NCI-H2107 (cell line): ENCODE measurements at places on chromosomes 11 and 22.

- DNase-seq, result no peak
Measured at GRCh38 chr11:128898580-128899344, 7.6 kb downstream of the KCNJ5 start.

GRCh38 chr11:72333661-72334060 lies 89.7 kb upstream of the PHOX2A start:
- DNase-seq, result no peak

GRCh38 chr11:69436041-69436982 lies 45.2 kb upstream of the LINC01488 start:
- no peak for DNase-seq

GRCh38 chr22:23516304-23516703 lies 63.8 kb downstream of the IGLL1 start:
- no peak for DNase-seq

DNA sequence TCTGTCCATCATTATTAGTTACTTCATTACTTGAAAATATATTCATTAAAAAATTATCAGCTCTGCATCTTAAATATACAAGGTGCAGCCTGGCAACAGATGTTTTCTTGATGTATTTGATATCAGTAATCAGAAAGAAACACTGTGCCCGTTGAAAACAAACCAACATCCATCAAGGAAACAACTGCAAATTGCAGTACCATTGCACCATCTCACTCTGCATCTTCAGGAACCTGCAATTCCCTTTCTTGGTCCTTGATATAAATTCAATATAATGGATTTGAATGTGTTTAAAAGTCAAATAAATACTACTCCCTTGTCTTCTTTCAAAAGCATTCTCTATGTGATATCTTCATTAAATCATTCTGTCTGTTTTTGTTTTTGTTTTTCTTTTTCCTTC lies 1131.2 kb downstream of the FAM181B start:
- no peak for DNase-seq

DNA sequence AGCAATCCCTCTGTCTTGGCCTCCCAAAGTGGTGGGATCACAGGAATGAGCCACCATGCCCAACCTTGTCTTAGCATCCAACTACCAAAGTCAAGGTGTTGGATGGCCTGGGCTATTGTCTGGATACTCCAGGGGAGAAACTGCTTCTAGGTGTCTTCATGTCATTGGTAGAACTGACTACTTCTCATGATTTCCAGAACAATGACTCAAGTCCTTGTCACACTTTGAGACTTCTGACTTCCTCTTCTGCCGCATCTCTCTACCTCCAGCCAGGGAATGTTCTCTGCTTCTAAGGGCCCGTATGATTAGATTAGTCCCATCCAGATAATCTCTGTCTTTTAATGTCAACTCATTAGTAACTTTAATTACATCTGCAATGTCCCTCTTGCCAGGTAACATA lies 30.6 kb downstream of the APOL6 start:
- no peak for DNase-seq

GRCh38 chr11:58963551-58964104 lies 24.3 kb downstream of the GLYATL1 start:
- no peak for DNase-seq

- no peak for DNase-seq
Measured at GRCh38 chr11:104546501-104546900, 351.8 kb downstream of the CASP12 start.

DNA sequence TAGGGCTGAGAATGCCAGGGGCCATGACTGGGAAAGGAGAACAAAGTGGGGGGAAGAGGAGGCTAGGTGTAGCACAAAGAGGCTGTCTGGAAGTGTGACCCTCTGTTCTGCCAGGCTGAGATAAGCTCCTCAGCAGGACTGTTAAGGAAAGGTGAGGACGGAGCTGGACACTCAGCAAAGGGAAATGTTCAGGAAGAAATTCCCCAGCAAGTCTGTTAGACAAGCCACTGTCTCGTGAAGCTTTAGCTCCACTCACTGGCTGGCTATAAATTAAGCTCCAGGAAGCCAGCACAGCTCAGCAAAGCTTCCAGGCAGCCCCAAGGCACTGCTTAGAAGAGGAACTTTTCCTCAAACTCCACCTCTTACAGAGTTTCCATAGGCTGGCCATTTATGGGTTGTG lies 181.2 kb upstream of the API5 start:
- no peak for DNase-seq

- no peak for DNase-seq
Measured at GRCh38 chr11:46662366-46662765, 38.1 kb downstream of the ARHGAP1 start.

DNA sequence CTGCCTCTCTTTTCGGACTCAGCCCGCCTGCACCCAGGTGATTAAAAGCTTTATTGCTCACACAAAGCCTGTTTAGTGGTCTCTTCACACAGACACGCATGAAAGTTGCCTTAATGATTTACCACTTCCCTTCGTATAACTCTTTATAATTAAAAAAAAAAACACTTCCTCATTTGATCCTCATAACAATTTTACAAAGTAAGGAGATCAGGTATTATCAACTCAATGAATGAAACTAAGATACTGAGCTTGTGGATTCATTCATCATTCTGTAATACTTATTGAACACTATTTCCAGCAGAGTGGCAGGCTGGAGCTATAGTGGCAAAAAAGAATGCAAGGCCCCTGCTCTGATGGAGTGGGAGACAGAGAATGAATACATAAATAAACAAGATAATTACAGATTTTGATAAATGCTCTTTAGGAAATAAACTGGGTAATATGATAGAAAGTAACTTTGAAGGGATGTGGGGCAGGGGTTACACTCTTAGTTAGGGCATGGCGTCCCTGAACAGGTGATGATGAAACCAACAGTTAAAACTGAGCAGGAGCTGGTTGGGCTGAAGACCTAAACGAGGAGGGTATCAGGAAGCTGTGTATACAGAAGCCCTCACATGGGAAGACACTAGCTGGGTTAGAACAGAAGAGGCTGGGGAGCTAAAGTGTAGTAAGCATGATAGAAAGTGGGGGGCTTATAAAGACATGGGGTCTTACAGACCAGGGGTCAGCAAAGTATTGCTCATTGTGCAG lies 5.4 kb upstream of the CRTAM start:
- DNase-seq, result no peak

DNA sequence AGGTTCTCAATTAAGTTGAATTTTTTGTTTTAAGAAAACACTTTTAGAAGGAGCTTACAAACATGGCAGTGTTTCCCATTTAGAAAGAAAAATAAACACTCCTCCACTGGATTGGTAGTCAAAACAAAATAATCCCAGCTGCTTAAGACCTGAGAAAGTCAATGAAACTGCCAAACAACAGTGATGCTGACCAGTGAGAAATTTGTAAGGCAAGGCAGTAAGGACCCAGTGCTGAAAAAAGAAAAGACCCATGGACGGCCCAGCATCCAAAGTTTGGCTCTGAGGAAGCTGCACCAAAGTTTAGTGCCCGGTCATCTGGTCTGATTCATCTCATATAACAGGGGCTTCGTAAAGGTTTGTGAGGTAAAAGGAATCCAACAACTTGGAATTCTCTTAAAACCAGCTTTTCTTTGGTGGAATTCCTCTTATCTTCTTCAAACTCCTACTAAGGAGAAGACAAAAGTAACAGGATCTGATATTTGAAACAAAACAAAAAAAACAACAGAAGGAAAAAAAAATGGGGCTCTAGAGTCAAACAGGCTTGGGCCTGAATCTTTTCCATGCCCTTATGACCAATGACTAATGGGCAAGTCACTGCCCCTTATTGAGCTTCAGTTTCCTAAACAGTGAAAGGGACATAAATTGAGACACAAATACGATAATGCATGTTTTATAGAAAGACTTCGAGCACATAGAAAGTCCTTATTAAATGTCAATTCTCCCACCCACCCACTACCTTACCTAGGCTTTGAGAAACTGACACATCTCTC lies 383.0 kb upstream of the NARS2 start:
- DNase-seq, result no peak

DNA sequence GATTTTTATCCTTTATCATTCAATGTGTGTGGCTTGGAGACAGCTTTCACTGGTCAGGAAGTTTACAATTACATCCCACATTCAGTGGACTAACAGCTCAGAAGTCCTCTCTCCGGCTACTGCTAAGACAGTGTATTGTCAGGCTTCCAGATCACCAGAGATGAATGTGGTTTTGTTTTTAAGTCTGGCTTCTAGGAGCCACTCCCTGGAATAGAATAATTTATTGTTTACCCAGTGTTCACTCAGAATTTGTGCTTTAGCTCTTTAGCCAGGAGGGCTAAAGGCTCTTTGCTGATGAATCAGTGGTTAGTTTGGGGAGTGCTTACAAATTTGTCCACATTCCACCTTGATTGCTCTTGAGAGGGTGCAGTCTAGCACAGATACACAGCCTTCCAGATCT lies 26.5 kb downstream of the TRIM77 start:
- no peak for DNase-seq

- DNase-seq, result no peak
Measured at GRCh38 chr11:64970731-64971151, 1.2 kb downstream of the MAJIN start.

- no peak for DNase-seq
Measured at GRCh38 chr22:23035557-23036277, 34.6 kb upstream of the GNAZ start.
